ENCODE measurements at places on chromosomes 4 and X.

GRCh38 chr4:1176398-1177273, 4.3 kb upstream of the SPON2 start:
- no peak for DNase-seq

DNA sequence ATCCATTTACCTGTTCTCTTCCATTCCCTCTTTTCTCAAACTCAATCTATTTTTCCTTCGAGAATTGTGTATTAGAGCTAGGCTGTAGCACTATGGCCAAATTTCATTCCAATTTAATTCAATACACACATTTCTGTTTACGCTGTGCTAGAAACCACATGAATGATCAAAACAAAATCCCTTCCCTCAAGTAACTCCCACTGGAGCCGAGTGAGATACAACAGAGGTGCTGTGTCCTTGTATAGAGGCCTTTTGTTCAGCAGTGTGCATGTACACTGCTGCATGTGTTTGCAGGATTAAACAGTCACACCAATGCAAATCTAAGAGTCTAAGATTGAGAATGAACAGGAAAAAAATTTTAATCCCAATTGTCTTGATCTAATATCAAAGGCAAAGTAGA, 734.2 kb downstream of the RAPGEF2 start:
- no peak for DNase-seq

DNA sequence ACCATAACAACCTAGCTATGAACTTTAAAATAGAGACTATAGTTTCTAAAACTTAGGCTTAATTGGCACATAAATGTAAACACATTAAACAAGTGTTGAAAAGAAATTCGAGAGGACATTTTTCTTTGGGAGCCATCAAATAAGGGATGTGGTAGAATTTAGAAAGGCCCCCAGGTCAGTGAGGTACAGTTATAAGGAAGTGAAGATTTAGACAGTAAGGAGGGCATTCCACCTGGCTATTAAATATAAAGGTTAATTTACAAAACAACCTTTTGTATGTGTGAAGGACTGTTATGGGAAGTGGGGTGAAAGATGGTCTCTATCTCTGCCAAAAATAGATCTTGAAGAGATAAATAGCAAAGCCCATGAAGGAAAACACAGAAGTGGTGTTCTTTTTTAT, 83.9 kb downstream of the AFF1 start:
- DNase-seq = no peak

GRCh38 chr4:154999950-155000578, 208.4 kb upstream of the NPY2R start:
- DNase-seq = no peak

DNA sequence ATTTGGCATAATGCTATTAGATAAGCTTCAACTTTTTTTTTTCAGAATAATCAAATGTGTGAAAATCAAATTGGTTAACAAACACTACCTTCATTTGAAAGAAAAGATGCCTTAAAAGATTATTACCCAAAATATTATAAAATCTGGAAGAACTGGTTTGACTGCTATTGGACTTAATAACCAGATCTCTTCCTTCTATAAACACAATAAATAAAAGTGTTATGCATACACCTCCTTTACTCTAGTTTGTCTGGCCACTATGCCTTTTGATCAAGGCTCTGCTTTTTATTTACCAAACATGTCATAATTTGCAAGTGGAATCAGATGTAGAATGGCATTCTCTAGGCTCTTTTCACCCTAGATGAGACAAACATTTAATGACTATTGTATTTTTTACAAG, 897.3 kb upstream of the EPHA5 start:
- no peak for DNase-seq

- no peak for DNase-seq
These were observed 44.3 kb downstream of the NYX start for GRCh38 chrX:41491267-41492004.

DNA sequence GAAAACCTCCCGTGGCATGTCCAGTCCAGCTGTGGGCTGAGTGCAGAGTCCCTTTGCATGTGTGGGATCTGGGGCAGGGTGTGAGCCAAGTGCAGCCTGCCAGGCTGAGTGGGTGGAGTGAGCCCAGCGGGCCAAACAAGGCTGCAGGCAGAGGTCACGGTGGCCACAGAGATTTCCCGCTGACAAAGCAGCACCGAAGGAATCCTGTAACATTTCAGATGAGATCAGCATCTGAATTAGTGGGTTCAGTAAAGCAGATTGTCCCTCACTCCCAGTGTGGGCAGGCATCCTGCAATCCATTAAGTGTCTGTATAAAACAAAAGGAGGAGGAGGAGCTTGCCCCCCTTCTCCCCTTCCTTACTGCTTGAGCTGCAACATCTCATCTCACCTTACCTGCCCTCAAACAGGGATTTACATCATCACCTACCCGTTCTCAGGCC, 324.4 kb downstream of the FAT4 start:
- no peak for DNase-seq

GRCh38 chr4:17033025-17033767, 134.8 kb upstream of the LDB2 start:
- DNase-seq = no peak

GRCh38 chr4:148770848-148771247, 328.6 kb upstream of the NR3C2 start:
- no peak for DNase-seq

- no peak for DNase-seq
These were observed 46.2 kb downstream of the PDS5A start for GRCh38 chr4:39931441-39931901.

DNA sequence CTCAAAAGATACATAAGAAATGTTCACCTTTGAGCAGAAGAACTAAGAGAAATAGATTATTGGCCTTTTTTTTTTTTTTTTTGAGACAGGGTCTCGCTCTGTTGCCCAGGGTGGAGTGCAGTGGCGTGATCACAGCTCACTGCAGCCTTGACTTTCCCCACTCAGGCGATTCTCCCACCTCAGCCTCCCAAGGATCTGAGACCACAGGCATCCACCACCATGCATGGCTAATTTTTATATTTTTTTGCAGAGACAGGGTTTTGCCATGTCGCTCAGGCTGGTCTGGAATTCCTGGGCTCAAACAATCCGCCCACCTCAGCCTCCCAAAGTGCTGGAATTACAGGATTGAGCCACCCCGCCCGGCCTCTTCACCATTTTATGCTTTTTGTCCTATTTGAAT, 2.9 kb upstream of the TLR6 start:
- DNase-seq = no peak

- no peak for DNase-seq
These were observed 158.9 kb downstream of the ADAMTS3 start for GRCh38 chr4:72410158-72410557.

DNA sequence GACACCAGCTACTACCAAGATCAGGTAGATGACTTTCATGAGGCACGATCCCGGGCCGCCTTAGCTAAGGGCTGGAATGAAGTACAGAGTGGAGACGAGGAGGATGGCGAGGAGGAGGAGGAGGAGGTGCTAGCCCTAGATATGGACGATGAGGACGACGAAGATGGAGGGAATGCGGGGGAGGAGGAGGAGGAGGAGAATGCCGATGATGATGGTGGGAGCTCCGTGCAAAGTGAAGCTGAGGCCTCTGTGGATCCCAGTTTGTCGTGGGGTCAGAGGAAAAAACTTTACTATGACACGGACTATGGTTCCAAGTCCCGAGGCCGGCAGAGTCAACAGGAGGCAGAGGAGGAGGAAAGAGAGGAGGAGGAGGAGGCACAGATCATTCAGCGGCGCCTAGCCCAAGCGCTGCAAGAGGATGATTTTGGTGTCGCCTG, 481 bp downstream of the UTP3 start:
- no peak for DNase-seq

DNA sequence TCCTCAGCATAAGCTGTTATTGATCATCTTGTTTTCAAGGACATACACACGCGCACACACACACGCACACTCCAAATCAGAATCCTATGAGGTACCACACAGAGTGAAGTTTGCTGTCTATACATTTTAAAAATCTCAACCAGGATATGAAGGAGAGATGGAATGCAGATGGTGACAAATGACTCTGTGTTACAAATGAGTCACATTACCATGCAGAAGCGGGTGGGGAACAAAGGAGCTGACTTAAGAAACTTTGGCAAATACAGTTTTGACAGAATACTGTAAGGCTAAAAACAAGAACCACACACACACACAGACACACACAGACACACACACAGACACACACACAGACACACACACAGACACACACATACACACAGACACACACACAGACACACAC, 81.7 kb downstream of the RELL1 start:
- no peak for DNase-seq

DNA sequence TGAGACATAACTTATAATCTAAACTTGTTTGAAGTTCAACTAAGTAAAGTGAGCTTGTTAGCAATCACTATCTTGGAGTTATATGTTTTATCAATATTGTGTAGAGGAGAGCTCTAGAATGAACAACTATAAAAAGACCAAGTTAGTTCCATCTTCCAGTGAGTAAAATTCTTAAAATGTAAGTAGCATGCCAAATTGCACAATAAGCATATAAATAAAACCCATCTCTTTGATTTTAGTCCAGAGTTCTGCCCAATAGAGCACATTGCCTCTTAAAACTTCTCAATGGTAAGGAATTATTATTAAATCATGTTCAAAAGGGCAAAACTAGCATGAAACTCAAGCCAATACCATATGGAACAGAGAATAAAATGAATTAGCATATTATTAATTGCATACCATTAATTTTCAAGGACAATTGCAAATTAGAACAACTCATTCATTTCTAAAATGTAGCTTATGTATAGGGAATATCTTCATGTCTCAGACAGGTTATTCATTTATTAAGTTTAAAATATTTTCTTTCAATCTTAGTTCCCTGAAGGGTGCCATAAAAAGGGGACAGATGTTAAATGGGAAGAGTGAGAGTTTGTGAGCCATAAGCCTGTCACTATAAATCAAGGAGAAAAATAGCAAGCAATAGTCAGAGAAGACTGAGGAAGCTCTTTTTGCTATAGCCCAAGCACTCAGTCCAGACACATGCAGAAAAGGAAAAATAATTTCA, 507.6 kb downstream of the CENPC start:
- no peak for DNase-seq

DNA sequence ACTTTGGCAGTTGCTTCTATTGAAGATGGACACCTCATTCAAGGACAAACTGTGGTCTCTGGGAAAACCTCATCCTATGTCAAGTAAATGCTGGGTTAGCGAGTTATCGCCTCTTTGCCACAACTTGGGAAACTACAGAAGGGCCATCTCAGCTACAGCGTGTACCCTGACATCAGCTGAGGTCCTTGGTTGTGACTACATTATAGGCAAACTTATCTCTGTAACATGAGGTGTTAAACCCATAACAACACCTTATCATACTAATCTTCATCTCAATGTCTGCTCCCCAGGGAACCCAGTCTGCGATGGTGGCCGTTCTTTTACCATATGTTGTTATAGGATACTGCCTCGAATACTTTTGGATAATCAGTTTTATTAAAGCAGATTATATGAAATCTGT, 1862.7 kb downstream of the STIM2 start:
- no peak for DNase-seq

GRCh38 chr4:113293674-113294073, 244.2 kb downstream of the ANK2 start:
- no peak for DNase-seq

DNA sequence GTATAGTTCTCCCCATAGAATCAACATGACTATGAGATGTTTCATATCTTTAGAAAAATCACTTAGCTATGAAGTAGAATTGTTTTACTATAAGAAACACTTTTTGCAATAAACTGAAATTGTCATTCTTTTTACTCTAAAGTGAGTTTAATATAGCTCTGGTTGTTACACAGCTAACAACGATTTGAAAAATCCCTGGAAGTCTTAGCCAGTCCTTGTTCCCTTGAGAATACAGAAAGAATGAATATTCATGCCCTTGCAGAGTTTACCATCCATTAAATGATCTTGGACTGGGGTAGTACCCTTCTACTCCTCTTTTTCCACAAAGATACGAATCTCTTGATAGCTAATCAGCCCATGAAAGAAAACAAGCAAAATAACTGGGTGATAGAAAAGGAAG, 141.8 kb downstream of the JADE1 start:
- no peak for DNase-seq

DNA sequence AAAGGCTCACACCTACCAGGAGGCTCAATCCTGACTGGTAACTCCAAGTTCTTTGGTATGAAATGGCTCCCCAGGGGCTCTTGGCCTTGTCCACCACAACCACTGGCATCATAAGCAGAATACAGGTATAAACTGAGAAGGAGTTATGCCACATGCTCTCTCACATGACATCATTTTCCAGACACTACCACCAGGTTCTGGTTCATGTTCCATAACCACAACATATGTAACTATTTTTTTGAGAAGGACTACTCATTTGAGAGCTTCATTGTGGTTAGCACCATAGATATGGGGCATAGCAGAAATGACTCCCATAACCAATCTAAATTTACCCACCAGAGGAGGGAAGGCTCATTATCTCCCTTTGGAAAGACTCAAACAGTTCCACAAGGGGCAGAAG, 19.6 kb downstream of the PRDM5 start:
- no peak for DNase-seq

Measured in DND-41 (cell line).